ENCODE measurements at places on chromosomes 4 and X.

- no peaks in the 10 kb centered on the region for H3K36me3 ChIP-seq
- DNase-seq = no peak
- H3K27me3 ChIP-seq = no peaks in the 10 kb centered on the region
- no peak overlapping the region for H3K27ac ChIP-seq
These were observed 120.9 kb upstream of the NRK start for GRCh38 chrX:105701310-105702052.

DNA sequence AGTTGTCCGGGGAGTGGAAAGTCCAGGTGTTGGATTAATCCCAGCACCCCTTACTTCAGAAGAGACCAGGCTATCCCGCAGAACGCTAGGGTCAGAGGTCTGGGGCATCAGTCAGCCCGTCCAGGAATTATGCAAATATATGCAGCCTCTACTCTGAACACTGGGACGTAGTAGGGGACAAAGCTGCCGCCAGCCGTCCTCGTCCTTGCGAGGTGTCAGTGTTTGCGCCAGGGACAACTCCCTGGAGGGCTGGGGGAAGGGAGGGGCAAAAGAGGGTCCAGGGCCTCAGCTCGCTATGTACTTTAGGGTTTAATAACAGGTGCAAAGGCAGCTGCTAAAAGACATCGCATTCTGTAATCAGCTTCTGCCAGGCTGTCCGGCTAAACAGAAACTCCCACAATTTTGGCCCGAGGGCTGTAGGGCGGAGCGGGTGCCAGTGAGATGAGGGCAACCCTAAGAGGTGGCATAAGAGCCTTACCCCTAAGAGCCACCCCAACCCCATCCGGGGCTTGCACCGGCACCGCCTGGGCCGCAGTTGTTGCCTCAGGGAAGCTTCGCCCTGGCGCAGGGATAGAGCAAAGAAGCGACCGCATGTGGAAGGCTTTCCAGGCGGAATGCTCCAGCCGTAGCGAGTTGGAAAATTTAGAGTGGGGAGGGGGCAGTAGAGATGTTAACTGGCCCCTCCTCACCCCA lies 8.4 kb downstream of the HAND2 start:
- DNase-seq = no peak
- peaks cover 11% of the 10 kb centered on the region for H3K36me3 ChIP-seq
- peaks cover 60% of the 10 kb centered on the region for H3K27me3 ChIP-seq
- no peak overlapping the region for H3K27ac ChIP-seq
- H3K4me1 ChIP-seq = peaks cover 14% of the 10 kb centered on the region

GRCh38 chr4:106222548-106222947 lies 93.5 kb downstream of the TBCK start:
- H3K4me3 ChIP-seq = no peak overlapping the region
- H3K4me1 ChIP-seq = no peaks in the 10 kb centered on the region

DNA sequence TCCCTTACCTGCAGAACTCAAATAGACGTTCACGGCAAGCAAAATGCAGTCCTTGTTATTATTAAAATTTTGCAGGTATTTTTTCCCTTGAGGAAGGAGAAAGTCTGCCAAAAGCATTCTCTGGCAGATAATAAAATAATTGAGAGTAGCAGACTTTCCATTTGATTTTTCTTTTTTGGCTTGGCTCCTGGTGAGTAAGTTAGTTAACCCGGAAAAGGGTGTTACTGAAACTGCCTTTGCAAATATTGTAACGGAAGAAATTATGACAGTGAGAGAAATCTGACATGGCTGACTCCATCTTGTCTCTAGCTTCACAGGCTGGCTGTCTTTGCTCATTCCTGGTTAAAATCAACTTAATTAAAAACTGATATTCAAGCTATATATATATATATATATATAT lies 100.5 kb downstream of the GPR143 start:
- no peaks in the 10 kb centered on the region for H3K4me1 ChIP-seq
- no peak for DNase-seq
- H3K36me3 ChIP-seq = no peaks in the 10 kb centered on the region
- H3K4me3 ChIP-seq = no peak overlapping the region
- no peaks in the 10 kb centered on the region for H3K27me3 ChIP-seq
- H3K27ac ChIP-seq = no peak overlapping the region

- no peak overlapping the region for H3K27ac ChIP-seq
- peak overlapping the region; percentile 88 for H3K4me3 ChIP-seq
- DNase-seq = no peak
These were observed 2.0 kb upstream of the CCNQ start for GRCh38 chrX:153600921-153601320.

GRCh38 chr4:76689145-76689817 lies 208.7 kb downstream of the SOWAHB start:
- H3K4me1 ChIP-seq = no peaks in the 10 kb centered on the region
- H3K36me3 ChIP-seq = no peaks in the 10 kb centered on the region
- H3K27me3 ChIP-seq = peaks cover 37% of the 10 kb centered on the region
- no peak overlapping the region for H3K4me3 ChIP-seq
- no peak overlapping the region for H3K27ac ChIP-seq

GRCh38 chrX:15073313-15073712 lies 196.6 kb downstream of the ASB9 start:
- no peak for DNase-seq
- H3K36me3 ChIP-seq = no peaks in the 10 kb centered on the region
- no peak overlapping the region for H3K27ac ChIP-seq
- H3K4me3 ChIP-seq = no peak overlapping the region

- H3K27ac ChIP-seq = no peak overlapping the region
- no peaks in the 10 kb centered on the region for H3K27me3 ChIP-seq
These were observed 8.1 kb downstream of the CPZ start for GRCh38 chr4:8600686-8601085.

DNA sequence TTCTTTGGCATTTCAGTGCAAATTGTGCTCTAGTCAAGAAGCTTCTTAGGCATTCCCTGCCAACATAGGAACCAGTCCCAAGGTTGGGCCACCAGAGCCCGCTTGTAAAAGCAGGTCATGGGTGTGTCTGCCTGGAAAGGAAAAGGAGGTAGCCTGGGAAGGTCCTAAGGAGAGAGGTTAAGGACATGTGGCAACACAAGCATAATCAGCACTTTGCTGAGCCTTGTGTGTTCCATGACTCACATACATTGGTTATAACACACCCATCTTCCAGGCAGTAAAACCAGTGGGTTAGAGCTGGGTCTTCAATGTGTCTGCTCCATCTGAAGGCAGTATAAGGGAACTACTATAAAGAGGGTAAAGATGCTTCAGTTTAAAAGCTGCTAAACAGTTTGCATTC lies 165.0 kb downstream of the FHIP1A start:
- DNase-seq = no peak
- H3K4me1 ChIP-seq = no peaks in the 10 kb centered on the region
- H3K27ac ChIP-seq = no peak overlapping the region
- no peak overlapping the region for H3K4me3 ChIP-seq

GRCh38 chr4:96375367-96375766 lies 535.5 kb downstream of the PDHA2 start:
- no peak overlapping the region for H3K27ac ChIP-seq
- H3K27me3 ChIP-seq = no peaks in the 10 kb centered on the region
- H3K4me3 ChIP-seq = no peak overlapping the region
- peaks cover 2% of the 10 kb centered on the region for H3K4me1 ChIP-seq
- no peak for DNase-seq
- peaks cover 4% of the 10 kb centered on the region for H3K36me3 ChIP-seq

DNA sequence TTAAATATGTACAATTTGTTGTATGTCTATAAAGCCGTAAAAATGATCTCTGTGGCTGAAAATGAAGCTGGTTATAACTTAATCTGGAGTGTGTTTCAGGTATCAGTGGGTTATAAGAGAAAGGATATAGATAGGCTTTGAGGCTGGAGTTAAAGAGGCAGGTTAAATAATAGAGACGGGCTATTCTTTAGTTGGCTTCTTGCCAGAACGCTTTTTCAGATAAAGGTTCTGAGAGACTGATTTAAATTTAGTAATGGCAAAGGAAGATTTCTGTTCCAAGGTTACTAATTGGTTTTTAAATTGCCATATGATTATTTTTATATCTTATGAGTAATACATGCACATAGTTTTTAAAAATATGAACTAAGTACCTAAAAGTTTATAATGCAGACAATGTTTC lies 117.4 kb downstream of the AWAT2 start:
- no peaks in the 10 kb centered on the region for H3K4me1 ChIP-seq
- no peak overlapping the region for H3K27ac ChIP-seq
- no peak for DNase-seq
- no peaks in the 10 kb centered on the region for H3K27me3 ChIP-seq

Measured in natural killer cell treated with Interleukin-12 subunit alpha and Interleukin-12 subunit beta and Interleukin-15 and Interleukin-18, amount 100 ng/mL, for 72 hours (primary cell).